ENCODE measurements at places on chromosomes 3 and 15. TPM values are rescaled to one million over a fixed set of nuclear protein-coding genes. Genes with fewer than 3 reads are reported as not detected.

- no peak for DNase-seq
Observed at GRCh38 chr3:111210003-111210711, 138.5 kb downstream of the NECTIN3 start.

Gene DNAH1
- 59.8 TPM for total RNA-seq

GRCh38 chr15:60804986-60805949 is 326.3 kb upstream of the ICE2 start:
- no peak for DNase-seq

Gene CAMP
- total RNA-seq: not detected

DNA sequence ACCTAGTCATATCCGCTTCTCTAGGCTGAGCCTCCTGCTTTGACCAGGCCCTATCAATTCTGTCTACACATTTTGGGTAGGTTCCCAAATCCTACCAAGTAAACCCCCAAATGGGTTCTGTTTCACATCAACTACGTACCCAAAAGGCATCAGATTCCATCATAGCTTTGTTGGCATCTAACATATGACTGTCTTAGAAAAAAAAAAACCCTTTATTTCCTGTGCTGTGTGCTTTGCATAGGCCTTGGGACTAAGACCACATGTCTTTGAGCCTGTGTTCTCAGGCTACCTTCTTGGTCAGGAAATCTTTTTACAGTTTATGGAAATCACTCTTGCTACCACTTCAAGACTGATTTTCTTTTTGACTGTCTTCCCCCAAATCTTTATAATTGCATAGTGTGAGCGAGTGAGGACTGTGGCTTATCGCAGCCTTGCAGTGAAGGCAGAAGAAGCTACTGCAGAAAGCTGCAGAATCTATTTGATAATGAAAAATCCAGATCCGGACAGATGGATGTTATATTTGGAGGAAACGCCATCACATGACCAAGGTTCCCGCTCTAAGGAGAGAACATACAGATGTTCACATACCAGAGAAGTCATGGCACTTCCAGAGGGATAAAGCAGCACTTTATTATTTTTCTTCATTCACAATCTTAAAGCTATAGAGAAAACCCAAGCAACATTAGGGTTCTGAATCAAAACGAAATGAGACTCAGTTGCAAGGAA is 111.2 kb downstream of the EOMES start:
- DNase-seq: no peak

Gene ANKRD28
- 77.1 TPM for total RNA-seq

DNA sequence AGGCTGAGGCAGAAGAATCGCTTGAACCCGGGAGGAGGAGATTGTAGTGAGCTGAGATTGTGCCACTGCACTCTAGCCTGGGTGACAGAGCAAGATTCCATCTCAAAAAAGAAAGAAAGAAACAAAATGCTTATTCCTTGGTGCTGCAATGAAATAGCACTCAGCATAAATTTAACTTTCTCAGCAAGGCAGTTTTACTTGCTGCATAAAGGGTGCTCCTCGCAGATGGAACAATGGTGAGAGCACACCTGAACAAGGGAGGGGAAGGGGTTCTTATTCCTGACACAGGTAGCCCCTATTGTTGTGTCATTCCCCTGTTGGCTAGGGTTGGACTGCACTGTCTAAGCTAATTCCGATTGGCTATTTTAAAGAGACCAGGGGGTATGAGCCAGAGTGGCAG is 17.1 kb downstream of the PAK2 start:
- no peak for DNase-seq

GRCh38 chr15:59051873-59052861 is 52.8 kb upstream of the CCNB2 start:
- DNase-seq: no peak

- no peak for DNase-seq
Observed at GRCh38 chr3:195031574-195032003, 239.4 kb downstream of the XXYLT1 start.

DNA sequence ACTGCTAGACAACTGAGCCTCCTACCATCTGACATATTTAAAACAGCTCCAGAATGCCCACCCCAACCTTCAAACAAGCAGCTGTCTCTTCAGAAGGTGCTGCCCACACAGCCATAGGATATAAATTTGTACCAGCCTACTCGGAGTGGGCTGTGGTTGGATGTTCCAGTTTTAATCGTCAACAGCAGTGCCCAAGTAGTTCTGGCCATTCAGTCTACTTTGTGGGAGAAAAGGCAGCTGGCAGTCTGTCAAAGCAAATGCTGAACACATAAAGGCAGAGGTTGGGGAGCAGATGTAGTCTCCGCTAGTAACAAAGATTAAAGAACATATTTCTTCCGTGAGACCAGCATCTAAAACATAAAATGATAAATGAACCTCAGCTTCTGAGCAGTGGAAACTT is 15.9 kb upstream of the ERC2 start:
- no peak for DNase-seq

- no peak for DNase-seq
Observed at GRCh38 chr3:50203113-50203808, 1.8 kb upstream of the SLC38A3 start.

Gene ITIH1
- not detected for total RNA-seq

GRCh38 chr15:56775641-56776040 is 42.3 kb upstream of the ZNF280D start:
- DNase-seq: peak; percentile 6

GRCh38 chr15:90024406-90024805 is 23.3 kb downstream of the ZNF710 start:
- no peak for DNase-seq

DNA sequence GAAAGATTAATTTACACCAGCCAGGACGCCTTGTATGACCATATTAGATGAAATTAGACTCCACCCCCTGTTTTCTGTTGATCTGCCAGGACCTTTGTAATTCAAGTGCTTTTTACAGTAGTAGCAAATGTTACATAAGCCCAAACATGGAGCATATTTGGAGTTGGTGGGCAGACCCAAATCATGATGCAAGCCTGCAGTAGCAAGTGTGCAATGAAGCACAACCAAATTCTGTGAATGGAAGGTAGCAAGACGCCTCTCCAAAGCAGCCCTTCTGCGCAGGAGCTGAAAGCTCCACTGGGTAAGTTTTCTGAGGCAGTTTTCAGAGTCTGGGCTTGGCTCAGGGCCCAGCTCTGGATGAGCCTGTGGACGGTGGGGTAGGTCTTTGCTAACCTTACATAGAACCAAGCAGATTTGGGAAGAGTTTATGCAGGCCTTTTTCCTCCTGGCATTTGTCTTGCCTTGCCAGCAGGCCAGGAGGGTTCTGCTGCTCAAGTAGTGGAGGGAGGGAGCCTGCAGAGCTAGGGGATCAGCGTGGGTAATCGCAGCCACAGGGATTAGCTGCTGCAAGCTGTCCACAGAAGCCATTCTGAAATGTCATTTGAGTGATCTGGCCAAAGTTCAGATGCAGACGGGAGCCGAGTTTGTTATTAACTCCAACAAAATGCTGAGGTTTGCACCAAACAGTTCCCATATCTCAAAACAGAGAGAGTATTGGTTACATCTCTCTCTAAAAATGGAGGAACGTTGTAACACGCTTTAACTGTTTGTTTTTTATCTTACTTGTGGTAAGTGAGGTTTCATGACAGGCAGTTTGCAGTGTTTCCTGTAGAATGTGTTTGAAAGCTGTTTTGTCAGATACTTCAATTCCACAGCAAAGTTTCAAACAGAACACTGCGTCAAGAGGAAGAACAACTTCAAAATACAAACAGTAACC is 55.4 kb downstream of the PSMD6 start:
- DNase-seq: peak; percentile 86

DNA sequence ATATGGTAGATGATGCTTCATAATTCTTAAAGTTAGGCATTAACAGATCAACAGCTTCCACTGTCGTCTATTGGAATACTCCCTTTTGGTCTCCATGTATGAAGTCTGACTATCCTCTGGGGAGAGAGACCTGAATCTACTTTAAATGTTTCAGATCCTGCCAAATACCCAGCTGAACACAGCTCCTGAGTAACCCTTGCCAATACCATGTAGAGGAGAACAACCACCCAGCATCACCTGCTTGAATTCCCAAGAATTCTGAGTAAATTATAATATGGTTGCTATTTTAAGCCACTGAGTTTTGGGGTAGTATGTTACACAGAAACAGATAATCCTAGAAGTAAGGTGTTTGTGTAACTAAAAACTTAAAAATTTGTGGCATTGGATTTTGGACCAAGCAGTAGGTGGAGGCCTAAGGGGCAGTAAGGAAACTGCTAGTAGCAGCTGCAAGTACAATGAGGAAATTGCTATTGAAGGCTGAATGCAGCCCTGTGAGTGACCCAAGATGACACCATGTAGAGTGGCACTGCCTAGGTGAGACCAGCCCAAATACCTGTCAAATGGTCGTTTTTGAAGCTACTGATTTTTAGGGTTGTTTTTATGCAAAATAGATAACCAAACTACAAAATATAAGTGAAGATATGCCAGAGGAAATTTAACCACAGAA is 30.9 kb downstream of the NRG4 start:
- DNase-seq: no peak

Gene HESX1
- total RNA-seq: not detected

Gene PRR20G
- total RNA-seq: not detected

GRCh38 chr15:92121047-92121446 is 267.5 kb downstream of the SLCO3A1 start:
- no peak for DNase-seq

DNA sequence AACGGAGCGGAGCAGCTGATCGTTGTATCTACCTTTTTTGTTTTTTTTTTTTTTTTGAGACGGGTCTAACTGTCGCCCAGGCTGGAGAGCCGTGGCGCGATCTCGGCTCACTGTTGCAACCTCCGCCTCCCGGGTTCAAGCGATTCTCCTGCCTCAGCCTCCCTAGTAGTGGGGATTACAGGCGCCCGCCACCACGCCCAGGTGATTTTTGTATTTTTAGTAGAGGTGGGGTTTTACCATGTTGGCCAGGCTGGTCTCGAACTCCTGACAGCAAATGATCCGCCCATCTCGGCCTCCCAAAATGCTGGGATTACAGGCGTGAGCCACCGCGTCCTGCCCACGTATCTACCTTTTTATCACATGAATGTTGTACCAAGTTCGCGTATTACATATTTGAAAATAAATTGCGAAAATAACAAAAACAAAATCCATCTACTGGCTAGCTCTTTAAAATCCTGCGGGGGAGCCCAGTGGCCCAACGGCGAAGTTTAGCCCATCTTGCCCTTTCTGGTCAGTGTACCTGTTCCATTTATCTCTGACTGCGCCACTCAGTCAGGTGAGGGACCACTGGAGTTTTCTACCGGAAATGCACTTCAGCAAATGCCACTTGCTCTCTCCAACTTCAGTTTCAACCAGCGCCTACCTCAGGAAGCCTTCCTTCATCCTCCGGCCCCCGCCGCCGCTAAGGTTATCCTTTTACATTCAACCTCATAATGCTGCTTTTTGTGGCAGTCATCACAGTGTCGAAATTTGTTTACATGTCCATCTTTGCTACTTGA is 1.2 kb upstream of the EIF3J start:
- peak; percentile 13 for DNase-seq

DNA sequence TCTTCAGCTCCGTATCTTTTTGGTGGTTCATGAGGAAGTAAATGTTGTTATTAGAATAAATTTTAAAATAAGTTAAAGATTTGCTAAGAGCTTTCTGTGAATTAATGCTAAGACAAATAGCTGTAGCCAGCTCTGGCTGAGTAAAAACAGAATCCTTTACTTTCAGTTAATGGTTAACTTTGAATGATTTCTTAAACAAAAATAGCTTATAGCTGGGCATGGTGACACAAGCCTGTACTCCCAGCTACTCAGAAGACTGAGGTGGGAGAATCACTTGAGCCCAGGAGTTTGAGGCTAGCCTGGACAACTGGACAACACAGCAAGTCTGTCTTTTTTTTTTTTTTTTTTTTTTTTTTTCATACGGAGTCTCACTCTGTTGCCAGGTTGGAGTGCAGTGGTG is 25.0 kb downstream of the TCAIM start:
- no peak for DNase-seq

- peak; percentile 7 for DNase-seq
Observed at GRCh38 chr3:57696801-57697321, 4.0 kb upstream of the DENND6A start.

GRCh38 chr3:105040026-105040622 is 326.6 kb upstream of the ALCAM start:
- DNase-seq: no peak

Gene SPG21
- 46.9 TPM for total RNA-seq

Gene RFTN1
- 110 TPM for total RNA-seq

DNA sequence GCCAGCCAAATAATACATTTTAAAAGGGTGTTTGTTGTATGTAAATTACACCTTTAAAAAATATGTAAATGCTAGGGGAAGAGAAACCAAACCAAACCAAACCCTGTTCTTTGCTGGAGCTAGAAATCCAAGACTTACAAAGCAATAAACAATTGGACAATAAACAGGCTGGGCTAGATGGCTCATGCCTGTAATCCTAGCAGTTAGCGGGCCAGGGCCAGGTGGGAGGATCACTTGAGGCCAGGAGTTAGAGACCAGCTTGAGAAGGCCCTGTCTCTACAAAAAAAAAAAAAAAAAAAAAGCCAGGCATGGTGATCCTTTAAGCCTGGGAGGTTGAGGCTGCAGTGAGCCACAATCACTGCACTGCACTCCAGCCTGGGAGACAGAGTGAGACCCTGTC is 12.5 kb downstream of the STOML1 start:
- no peak for DNase-seq

Gene ACKR2
- total RNA-seq: not detected

- DNase-seq: no peak
Observed at GRCh38 chr3:20325563-20325962, 139.6 kb upstream of the SGO1 start.

- DNase-seq: no peak
Observed at GRCh38 chr3:27724459-27725197, 2.5 kb upstream of the EOMES start.

Gene DUOXA1
- not detected for total RNA-seq

GRCh38 chr15:97783240-97783639 is 177.3 kb upstream of the ARRDC4 start:
- no peak for DNase-seq

DNA sequence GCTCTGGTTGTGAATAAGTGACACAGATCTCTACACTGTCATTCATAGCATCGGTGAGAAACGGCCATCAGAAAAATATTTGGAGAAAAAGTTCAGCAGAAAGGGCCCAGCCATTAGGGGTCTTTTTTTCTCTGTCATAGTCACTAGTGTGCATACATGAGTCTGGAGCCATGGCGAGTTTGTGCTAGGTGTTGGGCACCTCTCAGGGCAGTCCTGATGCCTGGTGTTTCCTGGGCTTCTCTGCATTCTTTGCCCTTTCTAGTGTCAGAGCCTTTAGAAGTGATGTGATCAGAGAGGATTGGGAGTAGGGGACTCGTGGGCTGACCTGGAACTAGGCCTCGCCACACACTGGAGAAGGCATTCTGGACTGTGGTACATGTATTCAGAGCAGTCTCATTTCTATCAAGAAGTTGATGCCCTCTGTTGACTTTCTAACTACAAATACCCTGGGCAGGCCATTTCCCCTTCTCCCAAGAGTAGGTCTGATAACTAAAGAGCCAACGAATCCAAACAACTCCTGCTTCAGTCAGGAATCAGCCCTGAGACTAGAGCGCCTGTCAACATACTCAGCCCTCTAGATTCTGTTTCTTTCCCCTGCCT is 1.6 kb downstream of the KY start:
- no peak for DNase-seq

GRCh38 chr3:22899441-22899840 is 303.7 kb upstream of the UBE2E2 start:
- DNase-seq: no peak

GRCh38 chr3:129358177-129358771 is 70.2 kb downstream of the EFCAB12 start:
- DNase-seq: no peak

- DNase-seq: peak; percentile 7
Observed at GRCh38 chr3:128727485-128727884, 1.5 kb downstream of the RAB7A start.
